ENCODE measurements at places on chromosomes 3 and 15. TPM values are rescaled to one million over a fixed set of nuclear protein-coding genes. Genes with fewer than 3 reads are reported as not detected.

The SLC9C1 gene
- 1.5 TPM for total RNA-seq

The SCAANT1 gene
- not detected for total RNA-seq

The STIMATE gene
- total RNA-seq = 12.9 TPM

The NR2F2 gene
- total RNA-seq = 27.2 TPM

The PIERCE2 gene
- 1.8 TPM for total RNA-seq

The MRPS22 gene
- total RNA-seq = 65.1 TPM

The CASR gene
- total RNA-seq = 0.05 TPM

Data from camera-type eye (tissue), 1 donor.